ENCODE measurements at places on chromosomes 5 and 9. TPM values are rescaled to one million over a fixed set of nuclear protein-coding genes. Genes with fewer than 3 reads are reported as not detected.

PTGER4 gene
- 6.2 TPM for polyA plus RNA-seq

GARIN3 gene
- not detected for polyA plus RNA-seq

COL15A1 gene
- polyA plus RNA-seq, result 3.2 TPM

ZNF366 gene
- polyA plus RNA-seq, result not detected

TRIP13 gene
- polyA plus RNA-seq, result 14.4 TPM

MYMK gene
- not detected for polyA plus RNA-seq

Data from AG04450 (cell line).